ENCODE measurements at places on chromosomes 2 and 18.

DNA sequence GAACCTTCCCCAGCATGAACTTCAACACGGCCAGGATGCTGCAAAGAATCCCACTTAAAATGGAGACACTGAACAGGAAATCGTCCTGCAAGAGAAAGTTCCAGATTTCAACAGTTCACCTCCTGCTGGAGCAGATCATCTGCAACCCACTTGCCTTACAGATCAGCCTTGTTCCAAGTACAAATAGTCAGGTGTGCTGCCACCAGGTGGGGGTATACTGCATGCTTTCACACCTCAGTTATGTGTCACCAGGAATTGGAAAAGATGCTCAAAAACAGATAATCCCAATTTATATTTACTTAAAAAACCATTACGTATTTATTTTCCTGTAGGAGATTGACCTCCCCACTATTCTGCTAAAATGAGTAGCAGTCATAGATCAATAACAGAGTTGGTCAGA is 212.3 kb downstream of the MGAT5 start:
- DNase-seq, result no peak

DNA sequence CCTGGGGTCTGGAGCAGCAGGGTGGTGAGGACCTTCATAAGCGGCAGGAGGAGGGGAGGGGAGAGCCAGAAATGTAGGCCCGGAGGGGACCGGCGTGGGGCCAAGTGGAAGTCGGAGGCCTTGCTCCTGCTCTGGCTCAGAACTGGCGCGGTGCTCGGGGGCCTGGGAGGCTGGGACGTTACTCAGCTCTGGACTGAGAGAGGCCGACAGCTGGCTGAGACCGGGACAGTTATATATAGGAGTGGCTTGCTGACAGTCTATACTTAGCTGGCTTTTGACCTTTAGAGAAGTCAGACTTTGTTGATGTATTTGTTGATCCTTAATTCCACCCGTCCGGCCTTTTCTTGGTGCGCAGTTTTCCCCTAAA is 15.7 kb downstream of the IGFBP5 start:
- no peak for DNase-seq

GRCh38 chr2:59655809-59656208 is 897.6 kb downstream of the BCL11A start:
- no peak for DNase-seq

DNA sequence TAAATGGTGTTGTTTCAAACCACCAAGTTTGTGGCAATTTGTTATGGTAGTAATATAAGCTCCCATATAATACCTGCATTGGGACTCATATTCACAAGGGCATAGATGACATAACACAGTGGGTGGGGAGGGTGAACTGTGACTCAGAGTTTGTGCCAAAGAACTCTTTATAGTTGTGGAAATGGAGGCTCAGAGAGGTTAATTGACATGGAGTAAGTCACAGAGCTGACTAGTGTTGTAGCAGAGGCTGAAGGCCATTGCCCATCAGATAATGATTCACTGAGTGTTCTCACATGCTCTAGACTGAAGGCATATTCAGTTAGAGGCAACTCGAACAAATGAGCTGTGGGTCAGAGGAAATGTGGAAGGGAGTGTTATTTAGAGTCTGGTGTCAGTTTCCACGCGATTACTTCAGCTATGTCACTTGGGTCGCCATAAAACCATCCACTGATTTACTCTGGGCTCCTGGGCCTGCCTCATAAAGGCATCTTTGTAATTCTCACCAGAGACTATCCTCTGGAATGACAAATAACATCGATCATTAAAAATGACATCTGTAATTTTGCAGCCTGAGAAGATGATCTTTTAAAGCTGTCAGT is 264.7 kb downstream of the CCDC85A start:
- no peak for DNase-seq
